T-cell (primary cell): ENCODE measurements at places on chromosomes 7 and 10. TPM values are rescaled to one million over a fixed set of nuclear protein-coding genes. Genes with fewer than 3 reads are reported as not detected.

Gene SYT15B
- total RNA-seq = not detected

Gene UNCX
- not detected for total RNA-seq

Gene BAMBI
- total RNA-seq = 2.1 TPM

Gene PANK1
- total RNA-seq = 1.8 TPM

Gene TRIL
- total RNA-seq = not detected

Gene ANKRD61
- not detected for total RNA-seq

Gene ZNF680
- 15.9 TPM for total RNA-seq

Gene TMUB1
- 44.0 TPM for total RNA-seq

Gene SMKR1
- 3.6 TPM for total RNA-seq

Gene SH2D4B
- total RNA-seq = 0.15 TPM

- no peaks in the 10 kb centered on the region for H3K27me3 ChIP-seq
- no peaks in the 10 kb centered on the region for H3K36me3 ChIP-seq
These were observed 45.6 kb downstream of the CACNA2D1 start for GRCh38 chr7:82397879-82398524.

DNA sequence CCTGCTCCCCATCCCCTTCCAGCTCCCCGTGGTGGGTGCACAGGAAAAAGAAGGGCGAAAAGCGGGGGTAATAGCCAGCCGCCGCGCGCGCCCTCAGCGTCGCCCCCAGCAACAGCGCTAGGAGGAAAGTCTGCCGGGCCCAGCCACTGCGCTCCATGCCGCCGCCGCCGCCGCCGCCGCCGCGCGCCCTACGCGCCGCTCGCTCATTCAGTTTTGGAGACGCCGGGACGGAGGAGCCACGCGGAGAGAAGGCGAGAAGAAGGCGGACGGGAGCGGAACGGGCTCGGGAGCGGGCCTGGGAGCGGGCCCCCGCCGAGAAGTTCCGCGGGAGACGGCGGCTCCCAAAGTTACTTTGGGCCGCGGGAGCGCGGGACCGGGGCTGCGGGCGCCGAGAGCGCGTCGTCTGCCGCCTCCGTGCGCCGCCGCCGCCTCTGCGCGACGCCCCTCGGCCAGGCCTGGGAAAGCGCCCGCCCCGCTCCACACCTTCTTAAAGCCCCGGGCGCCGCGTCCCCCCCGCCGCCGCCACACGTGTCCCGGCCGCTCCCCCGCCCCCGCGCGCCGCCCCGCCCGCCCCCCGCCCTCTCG lies at the start of gene RELN:
Gene RELN (minus strand): TSS at position 459 of the 585 bp plus-strand sequence. CDS start 302 bp downstream, at position 157.
- peaks cover 27% of the 10 kb centered on the region for H3K27me3 ChIP-seq
- no peak for DNase-seq
- no peaks in the 10 kb centered on the region for H3K36me3 ChIP-seq

- DNase-seq = no peak
- H3K27me3 ChIP-seq = peaks cover 15% of the 10 kb centered on the region
- no peak within 1 kb of the TSS for H3K27ac ChIP-seq
- H3K4me1 ChIP-seq = no peaks in the 10 kb centered on the region
- H3K36me3 ChIP-seq = no peaks in the 10 kb centered on the region
- no peak within 1 kb of the TSS for H3K4me3 ChIP-seq
These were observed at the start of gene CNTNAP2 for GRCh38 chr7:146116521-146117222. CNTNAP2 (plus strand) TSS chr7:146116801; CDS start chr7:146116877, 76 bp downstream.

DNA sequence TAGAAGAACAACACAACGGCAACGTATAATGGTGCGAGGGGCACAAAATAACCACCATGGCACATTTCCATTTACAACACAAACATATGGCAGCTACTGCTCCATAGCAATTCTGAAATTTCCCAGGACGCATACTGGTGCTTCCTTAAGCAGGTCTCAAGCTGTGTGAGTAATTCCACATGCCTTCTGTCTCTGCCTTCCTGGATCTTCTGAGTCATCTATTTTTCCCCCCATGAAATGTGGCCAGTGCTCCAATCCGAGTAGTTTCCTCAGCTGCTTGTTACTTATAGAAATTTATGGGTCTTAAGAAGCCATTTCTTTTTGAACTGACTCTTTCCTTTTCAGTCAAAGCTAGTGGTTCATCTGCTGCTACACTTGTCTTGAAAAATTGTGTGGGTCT lies 256.6 kb upstream of the KLF6 start:
- H3K27me3 ChIP-seq = no peaks in the 10 kb centered on the region
- no peaks in the 10 kb centered on the region for H3K36me3 ChIP-seq
- no peak overlapping the region for H3K27ac ChIP-seq
- no peak overlapping the region for H3K4me3 ChIP-seq
- H3K4me1 ChIP-seq = no peaks in the 10 kb centered on the region

- H3K36me3 ChIP-seq = no peaks in the 10 kb centered on the region
- DNase-seq = no peak
- no peak overlapping the region for H3K27ac ChIP-seq
- no peaks in the 10 kb centered on the region for H3K27me3 ChIP-seq
- H3K4me3 ChIP-seq = no peak overlapping the region
- no peaks in the 10 kb centered on the region for H3K4me1 ChIP-seq
These were observed 145.2 kb downstream of the RNF133 start for GRCh38 chr7:122553761-122554160.

GRCh38 chr7:51476026-51476425 lies 159.4 kb upstream of the COBL start:
- no peak overlapping the region for H3K4me3 ChIP-seq
- H3K4me1 ChIP-seq = peaks cover 2% of the 10 kb centered on the region
- H3K27me3 ChIP-seq = no peaks in the 10 kb centered on the region
- no peak for DNase-seq
- no peak overlapping the region for H3K27ac ChIP-seq

DNA sequence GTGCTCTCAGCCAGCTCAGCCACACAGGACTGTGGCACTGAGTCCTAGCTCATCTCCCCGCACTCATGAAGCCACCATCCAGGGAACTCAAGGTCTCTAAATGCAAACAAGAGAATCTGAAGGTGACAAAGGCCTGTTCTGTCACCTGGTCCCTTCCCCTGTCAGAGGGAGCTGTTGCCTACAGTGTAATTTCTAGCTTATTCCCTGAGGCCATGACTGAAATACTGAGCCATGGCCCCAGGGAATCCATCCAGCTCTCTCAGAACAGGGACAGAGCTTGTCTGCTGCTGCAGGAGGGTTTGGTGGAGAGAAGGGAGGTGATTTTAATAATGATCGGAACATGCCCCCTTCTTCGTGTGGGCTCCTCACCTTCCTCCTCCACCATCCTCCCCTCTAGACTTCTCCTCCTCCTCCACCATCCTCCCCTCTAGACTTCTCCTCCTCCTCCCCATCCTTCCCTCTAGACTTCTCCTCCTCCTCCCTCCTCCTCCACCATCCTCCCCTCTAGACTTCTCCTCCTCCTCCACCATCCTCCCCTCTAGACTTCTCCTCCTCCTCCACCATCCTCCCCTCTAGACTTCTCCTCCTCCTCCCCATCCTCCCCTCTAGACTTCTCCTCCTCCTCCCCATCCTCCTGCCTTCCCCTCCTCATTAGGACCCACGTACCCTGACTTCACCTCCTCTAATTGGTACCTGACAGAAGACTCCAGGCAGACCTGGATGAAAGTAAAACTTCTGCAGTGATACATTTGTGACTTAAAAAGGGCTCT lies 338.0 kb upstream of the MKI67 start:
- H3K36me3 ChIP-seq = no peaks in the 10 kb centered on the region
- no peak overlapping the region for H3K4me3 ChIP-seq
- H3K27ac ChIP-seq = no peak overlapping the region
- H3K4me1 ChIP-seq = no peaks in the 10 kb centered on the region
- DNase-seq = no peak

DNA sequence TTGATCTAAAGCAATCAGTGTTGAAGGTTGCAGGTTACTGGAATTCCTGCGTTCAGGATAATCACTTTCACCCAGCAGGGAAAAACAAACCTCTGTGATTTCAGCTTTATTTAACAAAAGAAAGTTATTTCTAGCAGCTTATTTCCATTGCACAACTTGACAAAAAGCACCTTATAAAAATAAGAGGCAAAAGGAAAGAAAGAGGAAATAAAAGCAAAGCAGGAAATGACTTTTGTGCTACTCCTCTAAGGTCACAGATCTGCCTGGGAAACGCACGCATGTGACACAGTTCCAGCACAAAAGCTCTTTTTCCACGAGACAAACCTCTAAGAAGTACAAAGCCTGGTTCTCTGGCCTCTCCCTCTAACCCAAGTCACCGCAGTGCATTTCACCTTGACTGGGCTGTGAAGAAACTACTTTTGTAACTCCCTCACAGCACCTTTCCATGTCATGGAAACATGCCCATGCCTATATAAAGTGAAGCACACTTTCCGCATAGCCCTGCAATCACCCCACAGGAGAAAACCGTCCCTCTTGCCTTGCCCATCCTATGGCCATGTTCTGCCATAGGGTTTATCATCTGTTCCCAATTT lies 870 bp downstream of the ANK3 start:
- no peak for DNase-seq
- peaks cover 3% of the 10 kb centered on the region for H3K4me1 ChIP-seq
- H3K27me3 ChIP-seq = no peaks in the 10 kb centered on the region
- no peak overlapping the region for H3K4me3 ChIP-seq
- H3K27ac ChIP-seq = no peak overlapping the region
- no peaks in the 10 kb centered on the region for H3K36me3 ChIP-seq

DNA sequence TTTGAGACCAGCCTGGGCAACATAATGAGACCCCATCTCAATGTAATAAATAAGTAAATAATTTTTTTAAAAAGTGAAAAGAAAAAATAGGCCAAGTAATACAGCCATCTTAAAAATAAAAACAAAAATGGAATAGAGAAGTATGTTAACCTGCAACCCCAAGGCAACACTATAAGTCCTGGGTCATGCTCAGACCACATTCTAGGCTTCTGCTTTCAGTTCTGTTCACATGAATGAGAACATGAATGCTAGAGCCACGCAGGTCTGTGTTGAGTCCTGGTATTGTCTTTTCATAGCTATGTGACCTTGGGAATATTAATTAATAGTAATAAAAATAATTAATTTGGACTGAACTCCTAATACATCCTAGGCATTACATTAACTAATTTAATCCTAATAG lies 284.0 kb downstream of the AUTS2 start:
- H3K4me3 ChIP-seq = no peak overlapping the region
- DNase-seq = no peak
- H3K27me3 ChIP-seq = no peaks in the 10 kb centered on the region
- H3K27ac ChIP-seq = no peak overlapping the region
- no peaks in the 10 kb centered on the region for H3K36me3 ChIP-seq

GRCh38 chr7:99124236-99124635 lies 19.7 kb downstream of the SMURF1 start:
- no peaks in the 10 kb centered on the region for H3K36me3 ChIP-seq
- no peak overlapping the region for H3K27ac ChIP-seq
- H3K4me1 ChIP-seq = peaks cover 7% of the 10 kb centered on the region
- H3K27me3 ChIP-seq = no peaks in the 10 kb centered on the region

DNA sequence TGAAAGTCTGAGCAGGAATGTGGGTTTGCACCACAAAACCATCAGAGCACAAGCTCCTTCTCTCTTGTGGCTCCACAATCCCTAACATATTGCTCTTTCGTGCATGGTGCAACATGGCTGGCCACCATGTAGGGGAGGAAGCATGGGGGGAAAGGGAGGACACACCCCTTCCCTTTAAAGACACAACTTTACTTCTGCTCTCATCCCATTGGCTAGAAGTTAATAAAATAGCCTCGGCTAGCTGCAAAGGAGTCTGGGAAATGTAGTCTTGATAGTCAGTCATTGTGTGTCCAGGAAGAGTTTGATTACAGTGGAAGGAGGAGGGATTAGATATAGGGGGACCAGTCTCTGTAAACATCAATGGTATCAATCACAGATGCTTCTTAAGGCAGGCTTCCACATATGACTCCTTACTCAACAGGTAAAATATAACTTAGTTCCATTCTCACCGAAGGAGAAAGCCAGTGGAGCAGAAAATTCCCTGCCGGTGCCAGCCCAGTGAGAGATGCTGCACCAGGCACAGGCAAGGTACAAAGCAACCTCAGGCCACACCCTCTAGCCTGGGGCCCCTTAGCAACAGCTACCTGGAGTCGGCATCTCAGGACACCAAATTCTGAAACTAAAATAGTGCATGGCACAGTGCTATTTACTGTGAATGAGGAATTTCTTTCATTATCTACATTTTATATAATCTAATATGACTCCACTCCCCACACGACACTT lies 124.7 kb upstream of the CTBP2 start:
- H3K4me3 ChIP-seq = no peak overlapping the region
- DNase-seq = no peak
- no peaks in the 10 kb centered on the region for H3K36me3 ChIP-seq
- no peaks in the 10 kb centered on the region for H3K4me1 ChIP-seq
- H3K27ac ChIP-seq = no peak overlapping the region
- no peaks in the 10 kb centered on the region for H3K27me3 ChIP-seq

- H3K27ac ChIP-seq = no peak overlapping the region
- H3K36me3 ChIP-seq = no peaks in the 10 kb centered on the region
- no peak overlapping the region for H3K4me3 ChIP-seq
- no peaks in the 10 kb centered on the region for H3K4me1 ChIP-seq
These were observed 25.5 kb downstream of the RAMP3 start for GRCh38 chr7:45182856-45183710.

DNA sequence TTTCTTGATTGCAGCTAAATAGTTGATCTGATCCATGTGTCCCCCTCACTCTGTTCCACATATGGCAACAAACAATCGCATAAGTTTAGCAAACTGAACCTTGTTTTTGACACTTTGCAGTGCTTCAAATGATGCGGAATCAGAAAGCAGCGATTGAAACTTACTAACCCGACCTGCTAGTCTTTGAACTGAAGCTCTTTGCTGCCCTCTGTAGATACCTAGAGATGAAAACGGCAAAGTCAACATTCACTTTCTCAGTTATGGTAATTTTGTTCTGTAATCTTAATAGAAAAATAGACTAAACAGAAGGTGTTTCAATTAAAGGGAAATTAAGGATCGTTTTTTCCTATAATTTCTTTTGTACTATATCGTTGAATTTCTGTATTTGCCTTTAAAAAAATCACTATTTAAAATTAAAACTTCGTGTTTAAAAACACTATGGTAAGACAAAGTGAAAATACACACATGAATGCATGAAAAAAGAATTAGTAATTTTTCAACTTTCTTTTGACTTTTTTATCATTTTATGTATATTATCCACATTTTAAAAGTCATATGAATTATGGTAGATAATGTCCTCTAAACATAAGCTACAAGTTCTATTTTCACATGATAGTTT lies 276.5 kb downstream of the MAGI2 start:
- DNase-seq = no peak
- no peak overlapping the region for H3K4me3 ChIP-seq
- H3K4me1 ChIP-seq = no peaks in the 10 kb centered on the region

DNA sequence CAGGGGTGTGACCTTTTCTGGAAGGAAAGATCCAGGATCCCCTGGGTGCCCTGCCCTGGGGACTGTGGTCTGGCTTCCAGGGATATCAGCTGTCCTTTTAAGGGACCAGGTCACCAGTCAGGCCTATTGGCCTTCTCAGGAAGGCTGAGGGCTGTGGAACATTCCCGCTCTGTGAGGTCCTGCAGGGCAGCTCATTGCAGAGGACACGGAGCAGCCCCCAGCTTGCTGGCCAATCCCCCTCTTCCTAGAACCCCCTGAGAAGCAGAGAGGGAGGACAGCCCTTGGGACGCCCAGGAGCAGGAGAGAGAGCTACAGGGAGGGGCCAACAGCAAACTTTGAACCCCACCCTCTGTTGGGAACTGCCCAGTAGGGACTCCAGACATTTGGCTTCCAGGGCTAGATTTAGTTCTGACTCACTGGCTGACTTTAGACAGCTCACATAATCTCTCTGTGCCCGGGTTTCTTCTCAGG lies 67.9 kb upstream of the COL13A1 start:
- H3K4me1 ChIP-seq = no peaks in the 10 kb centered on the region
- no peak overlapping the region for H3K4me3 ChIP-seq
- H3K27me3 ChIP-seq = peaks cover 40% of the 10 kb centered on the region
- no peak for DNase-seq
